ENCODE measurements at places on chromosomes 6 and 20.

GRCh38 chr6:168063431-168063830, 15.6 kb downstream of the FRMD1 start:
- H3K27me3 ChIP-seq: no peaks in the 10 kb centered on the region
- no peak for DNase-seq
- no peaks in the 10 kb centered on the region for H3K36me3 ChIP-seq
- H3K27ac ChIP-seq: no peak overlapping the region
- no peak overlapping the region for H3K4me3 ChIP-seq

GRCh38 chr6:68994521-68994920, 359.4 kb downstream of the ADGRB3 start:
- no peaks in the 10 kb centered on the region for H3K36me3 ChIP-seq
- no peak overlapping the region for H3K4me3 ChIP-seq
- no peak overlapping the region for H3K27ac ChIP-seq
- no peak for DNase-seq

DNA sequence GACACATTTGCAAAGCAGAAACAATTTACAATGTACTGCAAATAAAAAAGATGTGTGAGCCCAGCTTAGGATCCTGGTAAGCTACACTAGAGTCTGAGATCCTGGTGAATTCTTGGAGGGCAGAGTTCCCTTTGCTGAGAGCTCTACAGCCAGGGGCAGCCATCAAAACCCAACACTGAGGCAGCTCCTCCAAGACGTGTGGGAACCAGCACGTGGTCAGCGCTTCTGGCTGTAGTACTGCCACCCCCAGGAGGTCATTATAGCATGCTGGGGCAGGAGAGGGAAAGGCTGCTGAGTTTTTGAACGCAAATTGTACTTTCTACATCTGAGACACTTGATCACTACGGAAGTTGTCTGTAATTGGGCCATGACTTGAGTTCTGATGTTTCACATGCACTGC, 131.5 kb downstream of the INSM1 start:
- no peak overlapping the region for H3K27ac ChIP-seq
- H3K4me1 ChIP-seq: peaks cover 38% of the 10 kb centered on the region
- H3K36me3 ChIP-seq: peaks cover 30% of the 10 kb centered on the region
- H3K4me3 ChIP-seq: no peak overlapping the region
- H3K27me3 ChIP-seq: no peaks in the 10 kb centered on the region
- DNase-seq: no peak

- H3K36me3 ChIP-seq: no peaks in the 10 kb centered on the region
- no peak overlapping the region for H3K4me3 ChIP-seq
- no peaks in the 10 kb centered on the region for H3K4me1 ChIP-seq
- H3K27ac ChIP-seq: no peak overlapping the region
Observed at GRCh38 chr20:38159566-38159956, 5.5 kb downstream of the TGM2 start.

DNA sequence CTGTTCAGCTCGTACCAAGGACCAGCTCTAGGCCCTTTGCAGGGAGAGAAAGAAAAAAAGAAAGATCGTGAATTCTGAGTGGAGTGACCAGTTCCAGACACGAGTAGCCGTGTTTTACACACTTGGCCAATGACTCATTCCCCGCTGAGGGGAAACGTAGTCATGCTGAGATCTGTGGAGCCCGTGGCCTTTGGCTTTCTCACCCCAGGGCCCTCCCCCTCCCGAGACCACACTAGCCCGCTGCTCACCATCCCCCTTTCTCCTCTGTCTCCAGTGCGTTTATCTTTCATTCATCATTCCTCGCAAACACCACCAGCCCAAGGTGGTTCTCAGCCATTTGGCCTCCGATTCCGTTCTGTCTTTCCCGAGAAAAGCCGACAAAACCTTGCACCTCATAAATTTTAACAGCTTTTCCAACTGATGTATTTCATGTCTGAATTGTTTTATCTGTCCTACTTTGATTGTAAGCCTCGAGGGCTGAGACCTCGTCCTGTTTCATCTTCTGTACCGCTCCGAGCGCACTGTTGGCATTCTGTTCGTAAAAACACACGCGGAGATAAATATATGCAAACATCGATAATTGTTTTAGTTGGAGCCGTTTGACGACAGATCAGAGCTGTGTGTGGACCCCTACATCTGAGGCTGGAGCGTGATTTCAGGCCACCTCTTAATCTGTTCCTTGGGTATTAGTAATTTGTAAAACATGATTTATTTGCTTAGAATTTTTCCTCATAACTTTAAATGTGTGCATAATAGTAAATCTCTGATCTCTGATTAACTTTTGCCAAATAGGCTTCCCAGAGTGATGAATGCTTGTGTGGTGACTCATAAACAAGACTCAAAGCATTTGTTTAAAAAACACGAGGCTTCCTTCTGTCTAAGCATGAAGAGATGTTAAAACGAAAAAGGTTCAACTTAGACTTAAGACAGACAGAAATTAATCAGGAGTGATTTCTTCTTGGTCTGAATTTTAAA, 336.6 kb downstream of the CDH4 start:
- DNase-seq: no peak
- H3K27ac ChIP-seq: no peak overlapping the region
- peaks cover 2% of the 10 kb centered on the region for H3K27me3 ChIP-seq
- no peak overlapping the region for H3K4me3 ChIP-seq
- H3K4me1 ChIP-seq: no peaks in the 10 kb centered on the region

DNA sequence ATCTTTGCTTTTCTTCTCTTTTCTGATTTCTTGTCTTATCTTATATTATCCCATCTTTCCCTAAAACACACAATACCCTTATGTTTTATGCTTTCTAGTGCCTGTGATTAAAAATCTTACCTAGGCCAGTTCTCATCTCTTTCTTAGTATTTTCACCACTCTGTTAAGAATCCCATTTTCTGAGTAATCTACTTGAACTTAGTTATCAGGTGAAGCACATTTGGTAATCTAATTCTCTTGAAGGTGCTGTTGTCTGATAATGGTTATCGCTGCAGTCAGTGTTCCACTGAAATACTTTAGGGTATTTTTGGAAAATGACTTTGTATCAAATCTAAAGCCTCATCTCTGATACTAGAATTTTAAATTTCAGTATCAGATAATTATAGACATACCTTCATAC, 192.5 kb upstream of the MAN1A1 start:
- DNase-seq: no peak
- H3K27me3 ChIP-seq: peaks cover 2% of the 10 kb centered on the region
- no peak overlapping the region for H3K4me3 ChIP-seq
- no peak overlapping the region for H3K27ac ChIP-seq
- no peaks in the 10 kb centered on the region for H3K4me1 ChIP-seq

GRCh38 chr6:163630572-163630971, 216.1 kb downstream of the QKI start:
- H3K4me3 ChIP-seq: no peak overlapping the region
- no peak overlapping the region for H3K27ac ChIP-seq
- no peaks in the 10 kb centered on the region for H3K36me3 ChIP-seq
- H3K4me1 ChIP-seq: no peaks in the 10 kb centered on the region

DNA sequence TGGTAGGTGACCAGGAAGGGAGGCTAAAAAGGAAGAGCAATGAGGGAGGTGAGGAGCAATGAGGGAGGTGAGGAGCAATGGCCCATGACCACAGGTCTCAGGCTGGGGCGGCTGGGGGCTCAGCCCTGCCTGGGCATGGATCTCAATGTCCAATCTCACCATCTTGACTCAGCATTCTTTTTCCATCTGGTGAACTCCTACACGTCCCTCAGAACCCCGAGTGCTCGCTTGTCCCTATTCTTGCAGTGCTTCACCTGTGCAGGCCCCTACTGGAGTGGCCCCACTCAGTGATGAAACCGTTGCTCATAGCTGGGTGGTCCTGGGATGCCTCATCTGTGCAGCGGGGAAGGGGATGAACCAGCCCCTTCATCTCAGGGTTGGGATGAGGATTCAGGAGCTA, 16.9 kb upstream of the RBBP8NL start:
- H3K27me3 ChIP-seq: peaks cover 5% of the 10 kb centered on the region
- H3K36me3 ChIP-seq: no peaks in the 10 kb centered on the region
- H3K4me3 ChIP-seq: no peak overlapping the region
- no peaks in the 10 kb centered on the region for H3K4me1 ChIP-seq
- no peak overlapping the region for H3K27ac ChIP-seq
- DNase-seq: no peak

DNA sequence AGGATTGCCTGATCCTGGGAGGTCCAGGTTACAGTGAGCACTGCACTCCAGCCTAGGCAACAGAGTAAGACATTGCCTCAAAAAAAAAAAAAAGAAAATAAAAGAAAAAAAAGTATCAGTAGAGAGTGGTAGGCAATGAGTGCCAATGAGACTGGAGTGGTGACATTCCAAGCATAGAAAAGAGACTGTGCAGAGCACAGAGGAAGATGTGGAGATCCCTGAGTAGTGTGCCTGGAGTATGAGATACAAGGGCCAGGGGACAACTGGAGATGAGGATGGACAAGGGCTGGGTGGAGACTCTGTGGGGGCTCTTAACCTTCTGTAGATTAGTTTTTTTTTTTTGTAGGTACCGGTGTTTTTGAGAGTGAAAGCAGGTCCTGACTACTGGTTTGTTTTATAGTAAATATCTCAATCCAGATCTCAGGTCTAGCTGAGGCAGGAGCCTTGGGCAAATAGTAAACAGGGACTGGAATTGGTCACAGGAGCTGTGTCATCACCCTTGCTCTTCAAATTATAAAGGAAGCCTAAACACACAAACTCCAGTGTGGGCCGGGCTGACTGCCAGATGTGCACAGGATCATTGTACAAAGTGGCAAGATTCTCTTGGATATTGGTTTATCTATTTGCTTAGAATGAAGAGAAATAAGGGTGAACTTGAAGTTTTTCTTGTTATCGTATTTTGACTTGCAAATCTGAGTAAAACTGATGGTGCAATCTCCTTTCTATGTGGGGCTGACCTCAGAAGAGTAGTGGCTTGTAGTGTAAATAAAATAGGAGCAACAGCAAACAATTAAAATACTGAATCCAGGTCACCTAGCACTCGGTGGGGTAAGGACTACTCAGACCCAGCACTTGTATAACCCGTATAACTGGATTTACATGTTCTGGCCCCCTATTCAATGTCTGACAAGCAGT, 144.9 kb downstream of the SOX4 start:
- H3K4me1 ChIP-seq: no peaks in the 10 kb centered on the region
- no peaks in the 10 kb centered on the region for H3K36me3 ChIP-seq
- H3K4me3 ChIP-seq: no peak overlapping the region

DNA sequence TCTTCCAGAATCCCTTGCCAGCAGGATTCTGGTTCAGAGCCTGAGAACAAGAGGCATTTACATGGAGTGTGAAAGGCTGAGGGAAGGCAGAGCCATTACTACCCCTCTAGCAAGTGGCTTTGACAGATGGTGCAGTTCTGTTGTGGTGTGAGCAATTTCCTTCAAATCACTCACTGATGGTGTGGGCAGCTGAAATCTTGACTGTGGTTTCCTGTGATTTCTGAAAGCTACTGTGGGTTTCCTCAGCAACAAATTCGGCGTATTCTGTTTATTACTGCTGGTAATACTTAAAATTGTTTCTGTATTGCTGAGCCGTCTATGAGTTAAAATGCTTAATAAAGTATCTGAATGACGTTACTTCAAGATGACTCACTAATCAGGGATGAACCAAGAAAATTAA, 181.5 kb upstream of the TCF21 start:
- H3K36me3 ChIP-seq: no peaks in the 10 kb centered on the region
- H3K27ac ChIP-seq: no peak overlapping the region
- peaks cover 6% of the 10 kb centered on the region for H3K4me1 ChIP-seq
- peaks cover 9% of the 10 kb centered on the region for H3K27me3 ChIP-seq
- DNase-seq: no peak
- H3K4me3 ChIP-seq: no peak overlapping the region

GRCh38 chr20:53547664-53548239, 45.9 kb downstream of the ZNF217 start:
- no peak overlapping the region for H3K27ac ChIP-seq
- H3K27me3 ChIP-seq: no peaks in the 10 kb centered on the region
- DNase-seq: peak; percentile 6
- H3K4me3 ChIP-seq: no peak overlapping the region

- H3K36me3 ChIP-seq: no peaks in the 10 kb centered on the region
- H3K27ac ChIP-seq: no peak overlapping the region
- no peak for DNase-seq
- no peaks in the 10 kb centered on the region for H3K27me3 ChIP-seq
- H3K4me3 ChIP-seq: no peak overlapping the region
Observed at GRCh38 chr6:3046295-3046694, 22.0 kb upstream of the RIPK1 start.

GRCh38 chr6:43217351-43217750, 11.9 kb downstream of the DNPH1 start:
- DNase-seq: no peak
- no peak overlapping the region for H3K4me3 ChIP-seq
- H3K4me1 ChIP-seq: peaks cover 11% of the 10 kb centered on the region
- H3K36me3 ChIP-seq: peaks cover 17% of the 10 kb centered on the region
- H3K27ac ChIP-seq: no peak overlapping the region

DNA sequence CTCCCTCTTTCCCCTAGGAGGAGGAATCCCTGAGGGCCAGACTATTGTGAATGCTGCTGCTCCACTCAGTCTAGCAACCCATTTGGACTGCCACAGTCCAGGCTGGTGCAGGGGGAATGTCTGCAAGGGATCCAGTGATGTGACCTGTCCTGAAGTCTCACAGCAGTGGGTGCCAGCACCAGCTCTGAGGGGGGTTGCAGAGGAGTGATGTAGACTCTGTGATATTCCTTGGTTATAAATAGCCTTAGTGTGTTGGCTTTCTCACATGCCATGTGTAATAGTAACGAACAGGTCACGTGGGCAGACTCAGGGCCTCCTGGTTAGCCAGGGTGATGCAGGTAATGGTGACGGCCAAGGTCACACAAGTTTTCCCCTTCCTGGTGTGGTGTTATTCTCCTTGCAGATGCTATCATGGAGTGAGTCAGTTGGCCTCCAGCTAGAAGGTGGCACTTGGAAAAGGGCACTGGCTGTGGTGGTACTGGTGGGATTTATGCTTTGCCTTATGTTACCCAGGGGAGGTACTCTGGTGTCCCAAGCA, 404.4 kb downstream of the UTRN start:
- DNase-seq: no peak
- H3K27ac ChIP-seq: no peak overlapping the region
- H3K27me3 ChIP-seq: no peaks in the 10 kb centered on the region
- H3K36me3 ChIP-seq: peaks cover 48% of the 10 kb centered on the region

- H3K27ac ChIP-seq: no peak overlapping the region
- H3K36me3 ChIP-seq: no peaks in the 10 kb centered on the region
- H3K4me3 ChIP-seq: no peak overlapping the region
- no peaks in the 10 kb centered on the region for H3K4me1 ChIP-seq
Observed at GRCh38 chr20:47127546-47127945, 229.0 kb downstream of the ZMYND8 start.

- H3K4me3 ChIP-seq: no peak overlapping the region
- H3K36me3 ChIP-seq: peaks cover 22% of the 10 kb centered on the region
- peak; percentile 74 for DNase-seq
- no peak overlapping the region for H3K27ac ChIP-seq
- H3K27me3 ChIP-seq: no peaks in the 10 kb centered on the region
Observed at GRCh38 chr6:32118782-32119628, 9.0 kb downstream of the ATF6B start.

GRCh38 chr20:21101453-21101931, 4.7 kb downstream of the LINC00237 start:
- peaks cover 31% of the 10 kb centered on the region for H3K4me1 ChIP-seq
- H3K36me3 ChIP-seq: no peaks in the 10 kb centered on the region
- no peak for DNase-seq
- peak overlapping the region; percentile 85 for H3K4me3 ChIP-seq
- no peak overlapping the region for H3K27ac ChIP-seq

Measured in activated naive CD8-positive, alpha-beta T cell treated with anti-CD3 and anti-CD28 coated beads, Interleukin-2, amount 50 U/mL, for 24 hours (primary cell).